NCI-H1092 (cell line): ENCODE measurements at places on chromosomes 7 and 10.

DNA sequence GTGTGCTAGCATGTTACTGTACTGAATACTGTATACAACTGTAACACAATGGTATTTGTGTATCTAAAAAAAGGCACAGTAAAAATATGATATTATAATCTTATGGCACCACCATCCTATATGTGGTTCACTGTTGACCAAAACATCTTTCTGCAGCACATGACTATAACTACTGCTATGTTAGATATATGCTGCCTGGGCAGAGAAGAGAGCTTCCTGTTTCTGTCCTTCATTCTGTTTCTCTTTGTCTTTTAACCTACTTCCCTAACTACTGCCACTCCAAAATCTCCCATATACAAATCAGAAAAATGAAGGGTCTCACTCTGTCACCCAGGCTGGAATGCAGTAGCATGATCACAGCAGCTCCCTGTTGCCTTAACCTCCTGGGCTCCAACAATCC lies 8.8 kb upstream of the FGL2 start:
- no peak for DNase-seq

DNA sequence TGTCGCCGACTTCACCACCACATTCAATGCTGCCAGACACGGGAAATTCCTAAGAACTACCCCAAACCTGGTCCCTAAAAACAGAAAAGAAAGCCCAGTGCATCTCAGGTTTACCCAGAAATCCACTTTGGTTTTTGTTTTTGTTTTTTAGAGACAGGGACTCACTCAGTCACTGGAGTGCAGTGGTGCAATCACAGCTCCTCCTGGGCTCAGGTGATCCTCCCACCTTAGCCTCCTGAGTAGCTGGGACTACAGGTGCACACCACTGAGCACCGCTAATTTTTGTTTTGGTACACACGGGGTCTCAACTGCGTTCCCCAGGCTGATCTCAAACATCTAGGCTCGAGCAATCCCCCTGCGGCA lies 22.8 kb downstream of the MAD1L1 start:
- no peak for DNase-seq

GRCh38 chr10:78462726-78463228 lies 429.1 kb downstream of the RPS24 start:
- DNase-seq, result no peak

GRCh38 chr10:5447611-5448071 lies 35.3 kb downstream of the NET1 start:
- DNase-seq, result no peak

GRCh38 chr7:137399827-137400823 lies 56.6 kb upstream of the PTN start:
- DNase-seq, result no peak

GRCh38 chr7:123191132-123191531 lies 8.6 kb downstream of the SLC13A1 start:
- DNase-seq, result no peak

DNA sequence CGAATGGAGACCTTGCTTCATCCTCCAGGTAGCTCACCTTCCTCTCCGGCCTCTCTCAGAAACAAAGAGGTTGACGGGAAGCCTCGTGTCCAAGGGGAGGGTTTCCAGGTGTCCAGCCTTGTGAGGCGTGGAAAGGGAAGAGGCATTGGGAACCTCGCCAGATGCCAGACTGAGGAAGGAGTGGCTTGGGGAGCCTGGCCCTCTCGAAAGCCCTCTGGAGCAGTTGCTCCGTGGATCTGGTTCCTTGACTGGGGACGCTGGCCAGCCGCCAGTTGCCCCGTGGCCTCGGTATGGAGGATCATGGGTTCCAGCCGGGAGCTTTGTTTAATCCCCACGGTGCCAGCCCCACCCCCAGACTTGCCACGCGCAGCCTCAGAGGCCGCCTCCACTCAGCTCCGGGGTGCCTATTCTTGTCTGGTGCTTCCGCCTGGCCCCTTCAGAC lies 30.3 kb upstream of the SUN1 start:
- DNase-seq, result peak; percentile 71

DNA sequence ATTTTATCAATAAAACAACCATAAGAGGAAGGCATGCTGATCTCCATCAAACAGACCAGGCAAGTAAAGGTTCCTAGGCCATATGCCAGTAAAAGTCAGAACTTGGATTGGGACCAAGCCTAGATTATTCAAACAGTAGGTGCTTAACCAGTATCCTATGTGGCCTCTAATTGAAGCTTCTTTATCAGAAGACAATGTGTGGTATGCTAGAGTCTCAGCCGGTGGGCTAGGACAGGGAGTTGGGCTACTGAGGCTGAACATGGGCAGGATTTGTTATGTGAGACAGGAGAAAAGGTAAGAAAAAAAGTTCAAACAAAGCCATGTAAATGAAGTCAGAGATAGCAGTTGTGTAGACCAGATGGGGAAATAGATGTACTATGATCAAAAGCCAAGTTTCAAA lies 413.7 kb upstream of the GHITM start:
- no peak for DNase-seq

GRCh38 chr10:27857616-27858015 lies 112.0 kb upstream of the MKX start:
- no peak for DNase-seq

- DNase-seq, result no peak
Observed at GRCh38 chr7:45359776-45360175, 202.2 kb downstream of the RAMP3 start.

GRCh38 chr10:90007226-90007625 lies 305.8 kb downstream of the KIF20B start:
- no peak for DNase-seq

- no peak for DNase-seq
Observed at GRCh38 chr7:12320241-12320986, 83.3 kb downstream of the VWDE start.

GRCh38 chr7:28091190-28091589 lies 89.4 kb downstream of the JAZF1 start:
- no peak for DNase-seq

GRCh38 chr7:35993676-35994606 lies 159.1 kb upstream of the EEPD1 start:
- DNase-seq, result no peak

DNA sequence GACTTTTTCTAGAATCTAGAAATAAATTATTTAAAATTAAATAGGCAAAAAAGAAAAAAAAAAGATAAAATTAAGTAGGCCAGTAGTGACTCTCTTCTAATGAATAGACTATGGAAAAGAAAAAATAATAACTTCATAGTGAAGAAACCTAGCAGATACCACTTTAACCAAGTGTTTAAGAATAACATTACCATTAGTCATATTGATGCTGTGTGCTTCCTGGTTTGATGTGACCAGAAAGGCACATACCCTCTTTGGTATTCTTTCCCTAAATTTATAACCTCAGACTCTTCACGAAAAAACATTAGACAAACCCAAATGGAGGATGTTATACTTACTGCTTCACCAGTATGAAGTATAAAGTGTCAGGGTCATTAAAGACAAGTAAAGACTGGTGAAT lies 42.6 kb downstream of the KIF20B start:
- no peak for DNase-seq

DNA sequence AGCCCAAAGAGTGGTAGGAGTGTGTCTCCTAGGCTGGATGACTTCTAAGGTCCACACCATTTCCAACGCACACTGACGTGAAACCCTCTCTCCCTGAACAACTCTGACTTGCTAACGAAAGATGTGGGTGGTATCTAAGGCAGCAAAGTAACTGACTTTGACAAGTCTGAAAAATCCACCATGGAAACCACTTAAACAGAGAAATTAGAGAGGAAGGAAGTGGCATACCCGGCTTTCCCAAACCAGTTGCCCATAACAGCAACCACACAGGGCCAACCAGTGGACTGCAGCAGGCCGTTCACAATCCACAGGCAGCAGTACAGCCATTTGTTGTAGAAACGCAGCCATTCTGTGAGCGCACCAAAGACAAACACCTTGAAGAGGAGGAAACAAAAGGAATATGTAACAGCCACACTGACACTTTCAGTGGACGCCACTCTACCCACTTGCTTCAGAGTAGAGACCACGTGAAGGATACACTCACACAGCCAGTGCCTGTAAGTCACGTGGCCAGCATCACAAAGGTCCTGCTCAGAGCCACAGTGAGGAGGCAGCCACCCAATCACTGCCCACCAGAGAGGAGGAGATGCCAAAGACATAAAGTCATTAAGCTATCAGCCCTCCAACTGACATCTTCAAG lies 39.8 kb downstream of the SLC37A3 start:
- DNase-seq, result no peak

DNA sequence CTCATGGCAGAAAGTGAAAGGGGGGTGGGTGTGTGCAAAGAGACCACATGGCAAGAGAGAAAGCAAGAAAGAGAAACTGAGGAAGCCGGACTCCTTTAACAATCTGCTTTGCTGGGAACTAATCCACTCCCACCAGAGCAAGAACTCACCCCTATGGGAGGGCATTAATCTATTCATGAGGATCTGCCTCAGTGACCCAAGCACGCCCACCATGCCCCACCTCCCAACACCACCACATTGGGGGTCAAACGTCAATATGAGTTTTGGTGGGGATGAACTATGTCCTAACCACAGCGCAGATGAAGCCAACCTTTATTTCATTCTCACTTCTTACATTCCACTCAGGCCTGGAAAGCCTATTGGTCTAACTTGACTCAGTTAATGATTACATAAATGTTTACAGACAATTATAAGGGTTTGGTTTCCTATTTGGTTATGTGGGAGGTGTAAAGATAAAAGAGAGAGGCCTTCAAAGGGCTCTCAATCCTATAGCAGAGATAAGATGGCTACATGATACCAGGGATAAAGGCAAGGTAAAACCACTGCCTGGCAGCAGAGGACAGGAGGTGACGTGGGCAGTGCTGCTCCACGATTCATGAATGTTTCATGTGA lies 601.8 kb downstream of the PARD3 start:
- no peak for DNase-seq

- DNase-seq, result no peak
Observed at GRCh38 chr7:137772748-137773147, 74.0 kb downstream of the DGKI start.

- no peak for DNase-seq
Observed at GRCh38 chr7:100679129-100679926, 5.8 kb downstream of the GNB2 start.

DNA sequence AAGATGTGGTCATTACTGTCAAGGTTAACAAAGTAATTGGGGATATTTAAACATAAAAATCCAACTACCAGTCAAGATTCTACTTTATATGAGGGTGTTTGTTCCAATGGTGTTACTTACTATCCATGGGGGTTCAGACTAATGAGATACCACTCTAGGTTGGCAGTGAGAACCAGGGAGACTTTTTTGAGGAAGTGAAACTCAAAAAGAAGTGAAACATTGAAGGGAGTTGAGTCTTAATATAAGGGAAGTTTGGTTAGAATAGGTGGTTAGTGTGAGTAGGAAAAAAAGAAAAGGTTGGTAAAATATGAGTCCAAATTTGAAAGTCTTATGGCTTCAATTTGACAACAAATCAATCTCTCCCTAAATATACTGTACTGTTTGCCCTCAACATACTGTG lies 123.6 kb upstream of the ANK3 start:
- no peak for DNase-seq

GRCh38 chr7:138029941-138030340 lies 28.1 kb upstream of the CREB3L2 start:
- no peak for DNase-seq

GRCh38 chr7:97373736-97374135 lies 256.2 kb downstream of the SDHAF3 start:
- DNase-seq, result peak; percentile 4

DNA sequence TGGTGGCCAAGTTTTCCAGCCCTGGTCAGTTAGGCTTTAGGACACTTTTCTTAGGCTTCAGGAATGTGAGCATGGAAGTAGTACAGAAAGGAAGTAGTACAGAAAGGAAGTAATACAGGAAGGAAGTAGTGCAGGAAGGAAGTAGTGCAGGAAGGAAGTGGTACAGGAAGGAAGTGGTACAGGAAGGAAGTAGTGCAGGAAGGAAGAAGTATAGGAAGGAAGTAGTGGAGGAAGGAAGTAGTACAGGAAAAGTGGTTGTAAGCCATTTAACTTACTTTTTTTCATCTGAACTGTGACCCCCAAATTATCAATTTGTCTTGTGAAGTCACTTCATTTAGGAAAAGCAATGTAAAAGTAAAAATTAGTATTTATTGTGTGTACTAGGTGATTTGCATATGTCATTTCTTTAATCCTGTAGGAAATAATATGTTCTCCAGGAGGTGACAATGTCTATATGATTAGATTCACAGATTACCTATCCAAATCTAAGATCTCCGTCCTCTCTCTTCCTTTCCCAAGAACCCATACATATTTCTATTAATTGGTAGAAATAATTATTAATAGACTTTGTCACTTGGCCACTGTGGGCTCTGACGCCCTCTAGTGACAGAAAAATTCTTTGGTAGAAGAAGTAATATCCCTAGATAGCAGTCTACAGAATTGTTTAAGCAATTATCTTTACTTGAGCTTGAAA lies 3.9 kb upstream of the FAS start:
- DNase-seq, result no peak

GRCh38 chr7:13987395-13987794 lies 2.1 kb downstream of the ETV1 start:
- DNase-seq, result no peak

GRCh38 chr7:68364886-68365625 lies 1233.2 kb upstream of the AUTS2 start:
- no peak for DNase-seq

DNA sequence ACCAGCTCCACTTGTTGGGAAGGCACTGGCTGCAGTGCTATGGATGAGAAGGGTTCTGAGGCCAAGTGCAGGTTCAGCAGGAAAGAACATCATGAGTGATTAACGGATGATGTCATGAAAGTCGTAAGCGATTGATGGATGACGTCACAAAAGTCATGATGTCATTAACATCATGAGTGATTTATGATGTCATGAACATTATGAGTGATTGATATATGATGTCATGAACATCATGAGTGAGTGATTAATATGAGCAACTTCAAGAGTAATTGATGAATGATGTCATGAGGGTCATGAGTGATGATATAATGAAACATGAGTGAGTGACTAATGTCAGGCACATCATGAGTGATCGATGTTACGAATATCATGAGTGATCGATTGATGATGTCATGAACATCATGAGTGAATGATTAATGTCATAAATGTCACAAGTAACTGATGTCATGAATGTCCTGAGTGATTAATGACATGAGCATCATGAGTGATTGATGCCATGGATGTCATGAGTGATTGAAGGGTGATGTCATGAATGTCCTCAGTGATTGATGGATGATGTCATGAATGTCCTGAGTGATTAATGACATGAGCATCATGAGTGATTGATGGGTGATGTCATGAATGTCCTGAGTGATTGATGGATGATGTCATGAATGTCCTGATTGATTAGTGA lies 185.6 kb downstream of the PAXIP1 start:
- no peak for DNase-seq

GRCh38 chr7:155594961-155595366 lies 48.6 kb upstream of the CNPY1 start:
- no peak for DNase-seq

DNA sequence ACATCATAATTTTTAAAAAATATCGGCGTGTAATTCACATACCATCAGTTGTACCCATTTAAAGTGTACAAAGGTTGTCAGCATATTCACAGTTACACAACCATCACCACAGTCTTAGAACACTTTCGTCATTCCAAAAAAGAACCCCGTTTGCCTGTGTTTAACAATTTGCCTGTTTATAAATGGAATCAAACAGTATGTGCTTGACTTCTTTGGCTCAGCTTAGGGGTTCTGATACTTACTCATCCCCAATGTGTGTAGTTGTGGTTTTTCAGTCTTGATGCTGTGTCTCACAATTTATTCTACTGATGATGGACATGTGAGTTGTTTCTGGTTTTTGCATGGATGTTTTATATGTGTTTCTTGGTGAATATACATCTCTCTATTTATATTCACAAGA lies 50.0 kb downstream of the PRPF18 start:
- no peak for DNase-seq

- DNase-seq, result peak; percentile 74
Observed at GRCh38 chr7:55413442-55413841, 48.3 kb downstream of the LANCL2 start.

- no peak for DNase-seq
Observed at GRCh38 chr7:22348379-22348778, 8.6 kb downstream of the RAPGEF5 start.
